ENCODE measurements at places on chromosomes 13 and 19. TPM values are rescaled to one million over a fixed set of nuclear protein-coding genes. Genes with fewer than 3 reads are reported as not detected.

Gene ANGPTL8
- not detected for total RNA-seq

Gene NMRK2
- total RNA-seq: not detected

Gene RNF225
- 0.15 TPM for total RNA-seq

Gene UQCR11
- 110 TPM for total RNA-seq

Gene ZSCAN4
- not detected for total RNA-seq

Gene ZNF681
- 0.30 TPM for total RNA-seq

Gene OR7D2
- not detected for total RNA-seq

Gene KLK8
- not detected for total RNA-seq

Gene GPR18
- total RNA-seq: not detected

Gene KASH5
- total RNA-seq: not detected

Gene KLF1
- 0.12 TPM for total RNA-seq

Gene DLEU7
- total RNA-seq: not detected

All from smooth muscle cell of the coronary artery (primary cell).